CD4-positive, alpha-beta T cell (primary cell): ENCODE measurements at places on chromosomes 6 and 20. TPM values are rescaled to one million over a fixed set of nuclear protein-coding genes. Genes with fewer than 3 reads are reported as not detected.

Gene SPATA25
- total RNA-seq = 1.3 TPM

Gene SLC17A1
- not detected for total RNA-seq

Gene TNF
- 34.2 TPM for total RNA-seq

Gene TPD52L1
- total RNA-seq = not detected

Gene HLA-C
- total RNA-seq = 1,996 TPM

Gene ZBP1
- total RNA-seq = 40.1 TPM

Gene PLG
- not detected for total RNA-seq

Gene SLC22A16
- not detected for total RNA-seq

Gene HSPA1B
- total RNA-seq = 8.3 TPM

Gene CASP8AP2
- total RNA-seq = 20.0 TPM

Gene DEFB124
- not detected for total RNA-seq

Gene HLA-DOA
- 6.1 TPM for total RNA-seq

Gene EFCAB8
- 0.81 TPM for total RNA-seq

GRCh38 chr6:133985970-133986369 lies 32.9 kb downstream of the TBPL1 start:
- peak; percentile 13 for DNase-seq

- DNase-seq = peak; percentile 67
Measured at GRCh38 chr20:35269055-35269781, 8.7 kb downstream of the MMP24OS start.

DNA sequence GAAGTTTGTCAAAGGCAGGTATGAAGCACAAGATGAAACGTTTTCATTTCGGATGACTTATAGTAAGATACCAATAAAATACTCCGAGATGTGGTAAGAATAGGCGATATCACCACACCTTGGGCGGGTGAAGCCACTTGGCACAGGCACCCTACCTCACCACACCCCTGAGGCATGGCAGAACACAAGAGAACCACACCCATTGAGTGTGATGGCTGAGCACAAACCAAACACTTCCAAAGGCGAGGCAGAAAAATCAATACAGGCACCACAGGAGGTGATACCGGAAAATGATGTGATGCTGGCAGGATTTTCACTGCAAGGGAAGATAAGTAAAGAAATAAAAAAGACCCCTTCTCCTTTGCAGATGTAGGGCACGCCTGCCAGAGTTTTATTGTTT lies 332.9 kb upstream of the PRDM1 start:
- DNase-seq = no peak

DNA sequence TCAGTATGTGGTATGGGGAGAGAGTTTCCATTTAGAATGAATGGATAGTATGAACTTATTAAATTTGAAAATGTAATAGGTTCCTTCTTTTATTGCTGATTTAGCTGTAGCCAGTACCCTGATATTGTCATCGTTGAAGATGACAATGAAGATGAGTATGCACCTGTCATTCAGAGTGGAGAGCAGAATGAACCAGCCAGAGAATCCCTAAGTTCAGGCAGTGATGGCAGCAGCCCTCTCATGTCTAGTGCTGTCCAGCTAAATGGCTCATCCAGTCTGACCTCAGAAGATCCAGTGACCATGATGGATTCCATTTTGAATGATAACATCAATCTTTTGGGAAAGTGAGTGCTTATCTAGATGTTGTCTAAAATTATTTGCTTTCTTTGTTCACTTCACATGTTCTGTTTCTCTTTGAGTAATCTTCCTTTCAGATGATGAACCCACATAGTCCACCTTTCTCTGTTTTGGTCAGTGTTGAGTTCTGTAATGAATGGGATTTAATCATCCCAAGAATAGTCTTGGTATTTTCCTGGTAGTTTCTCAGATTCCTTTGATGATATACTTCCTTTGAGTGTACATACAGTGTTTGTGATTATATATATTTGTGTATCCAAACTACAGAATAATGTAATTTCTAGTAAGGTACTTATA lies 23.3 kb downstream of the HSF2 start:
- DNase-seq = no peak

GRCh38 chr6:167825332-167826229 lies 1.1 kb upstream of the AFDN start:
- no peak for DNase-seq

DNA sequence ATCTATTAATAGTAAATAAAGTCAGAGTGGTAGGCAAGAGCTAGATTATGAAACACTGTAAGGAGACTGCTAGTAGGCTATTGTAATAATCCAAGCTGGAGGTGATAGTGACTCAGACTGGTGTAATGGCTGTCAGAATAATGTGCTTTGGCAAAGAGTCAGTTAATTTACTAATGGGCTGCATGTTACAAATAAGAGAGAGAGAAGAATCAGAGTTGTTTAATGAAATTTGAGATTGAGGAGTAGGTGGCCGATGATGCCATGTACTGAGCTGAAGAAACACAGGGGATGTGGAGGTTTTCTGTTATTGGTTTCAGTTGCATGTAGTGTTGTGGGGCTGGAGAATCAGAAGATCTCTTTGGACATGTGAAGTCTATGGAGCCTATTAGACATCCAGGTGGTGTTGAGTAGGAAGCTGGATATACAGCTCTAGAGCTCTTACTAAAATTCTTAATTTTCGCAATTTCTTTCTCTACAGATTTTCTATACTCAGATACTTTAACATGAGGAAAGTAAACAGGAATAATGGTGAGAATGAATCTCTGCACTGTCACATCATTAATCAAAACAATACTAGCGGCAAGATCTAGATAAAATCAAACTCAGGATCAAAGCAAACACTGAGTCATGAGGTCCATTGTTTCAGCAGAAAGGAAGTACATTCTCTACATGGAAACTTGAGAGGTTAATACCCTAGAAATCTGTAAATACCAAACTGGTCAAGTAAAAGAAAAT lies 167.7 kb downstream of the SIM1 start:
- DNase-seq = no peak

- DNase-seq = no peak
Measured at GRCh38 chr20:32050324-32050841, 1.7 kb upstream of the HCK start.

GRCh38 chr6:86357877-86358276 lies 579.5 kb upstream of the HTR1E start:
- no peak for DNase-seq

GRCh38 chr20:56423211-56423610 lies 11.2 kb downstream of the CASS4 start:
- no peak for DNase-seq

- DNase-seq = no peak
Measured at GRCh38 chr20:10701607-10702006, 27.8 kb upstream of the JAG1 start.

DNA sequence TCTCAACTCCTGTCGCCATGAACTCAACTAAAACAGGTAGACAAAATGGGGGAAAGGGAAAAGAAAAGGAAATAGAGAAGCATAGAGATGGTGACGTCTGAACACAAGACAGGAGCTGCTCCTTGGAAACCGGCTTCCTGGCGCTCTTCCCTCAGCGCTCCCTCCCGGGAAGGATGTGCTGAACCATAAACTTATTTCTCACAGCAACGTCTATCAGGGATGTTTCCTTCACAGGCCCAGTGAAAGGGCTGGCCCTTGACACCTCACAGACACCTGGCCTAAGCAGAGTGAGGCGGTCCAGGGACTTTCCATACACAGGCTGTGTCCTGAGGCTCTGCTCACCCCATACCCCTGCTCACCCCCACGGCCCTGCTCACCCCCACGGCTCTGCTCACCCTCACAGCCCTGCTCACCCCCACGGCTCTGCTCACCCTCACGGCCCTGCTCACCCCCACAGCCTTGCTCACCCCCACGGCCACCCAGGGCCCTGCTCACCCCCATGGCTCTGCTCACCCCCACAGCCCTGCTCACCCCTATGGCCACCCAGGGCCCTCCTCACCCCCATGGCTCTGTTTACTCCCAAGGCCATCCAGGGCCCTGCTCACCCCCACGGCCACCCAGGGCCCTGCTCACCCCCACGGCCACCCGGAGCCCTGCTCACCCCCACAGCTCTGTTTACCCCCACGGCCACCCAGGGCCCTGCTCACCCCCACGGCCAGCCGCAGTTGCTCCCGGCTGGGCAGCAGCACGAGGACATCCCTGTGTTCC lies 653 bp downstream of the FRMD1 start:
- no peak for DNase-seq

DNA sequence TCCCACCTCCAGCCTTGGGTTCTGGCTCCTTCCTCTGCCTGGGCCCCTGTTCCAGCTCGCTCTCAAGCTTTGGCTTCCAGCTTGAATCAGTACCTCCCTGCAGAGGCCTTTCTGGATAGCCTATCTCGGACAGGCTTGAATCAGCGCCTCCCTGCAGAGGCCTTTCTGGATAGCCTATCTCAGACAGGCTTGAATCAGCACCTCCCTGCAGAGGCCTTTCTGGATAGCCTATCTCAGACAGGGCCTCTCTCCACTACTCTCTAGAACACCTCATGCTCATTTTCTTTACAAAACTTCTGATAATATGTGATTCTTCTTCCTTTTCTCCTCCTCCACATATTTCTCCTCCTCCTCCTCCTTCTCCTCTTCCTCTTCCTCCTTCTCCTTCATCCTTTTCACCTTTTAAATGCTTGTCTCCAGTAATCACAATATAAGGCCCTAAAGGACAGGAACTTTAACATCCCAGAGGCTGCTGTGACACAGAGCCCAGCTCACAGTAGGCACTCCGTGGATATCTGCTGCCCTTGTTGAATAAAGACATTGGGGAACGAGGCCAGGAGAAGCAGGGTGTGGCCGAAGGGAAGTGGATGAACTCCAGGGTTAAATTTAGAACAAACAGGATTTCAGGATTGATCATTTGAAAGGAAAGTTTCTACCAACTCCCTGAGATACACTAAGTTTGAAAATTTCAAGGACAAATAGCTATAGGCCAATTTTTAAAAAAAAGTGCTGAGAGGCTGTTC lies 9.3 kb upstream of the RPS6KA2 start:
- DNase-seq = no peak

DNA sequence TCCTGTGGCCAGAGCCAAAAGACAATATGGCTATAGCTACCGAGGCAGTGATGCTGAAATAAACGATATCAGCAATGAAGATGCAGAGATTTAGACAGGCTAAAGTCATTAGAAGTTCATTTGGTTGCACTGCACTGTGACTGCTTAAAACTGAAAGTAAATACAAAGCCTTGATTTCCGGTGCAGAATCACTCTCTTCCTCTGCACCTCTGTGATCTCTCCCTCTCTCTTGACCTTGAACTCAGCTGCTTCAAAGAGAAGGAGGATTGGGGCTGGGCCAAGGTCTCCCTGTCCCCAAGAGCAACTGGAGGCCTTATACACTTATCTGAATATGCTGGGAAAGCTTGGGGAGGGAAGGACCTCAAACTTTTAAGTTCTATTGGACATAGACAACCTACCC lies 34.6 kb upstream of the SPACA1 start:
- no peak for DNase-seq

- DNase-seq = no peak
Measured at GRCh38 chr20:22243067-22243466, 341.3 kb downstream of the FOXA2 start.

DNA sequence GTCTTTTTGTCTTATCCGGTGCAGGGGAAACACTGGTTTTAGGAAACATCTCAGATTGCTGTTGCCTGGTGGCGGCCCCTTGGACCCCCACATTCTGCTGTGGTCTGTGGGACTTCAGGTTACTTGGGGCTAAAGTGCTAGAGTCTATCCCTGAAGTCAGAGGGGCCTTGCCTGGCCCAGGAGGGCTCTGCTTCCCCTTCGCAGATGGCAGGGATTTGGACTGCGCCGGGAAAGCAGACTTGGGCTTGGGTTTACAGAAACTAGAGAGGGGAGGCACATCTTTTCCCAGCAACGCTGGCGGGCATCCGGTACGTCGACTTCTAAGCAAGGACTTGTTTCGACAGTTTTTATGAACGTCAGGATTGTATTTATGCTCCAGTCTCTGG lies 17.5 kb downstream of the ZNF217 start:
- no peak for DNase-seq

DNA sequence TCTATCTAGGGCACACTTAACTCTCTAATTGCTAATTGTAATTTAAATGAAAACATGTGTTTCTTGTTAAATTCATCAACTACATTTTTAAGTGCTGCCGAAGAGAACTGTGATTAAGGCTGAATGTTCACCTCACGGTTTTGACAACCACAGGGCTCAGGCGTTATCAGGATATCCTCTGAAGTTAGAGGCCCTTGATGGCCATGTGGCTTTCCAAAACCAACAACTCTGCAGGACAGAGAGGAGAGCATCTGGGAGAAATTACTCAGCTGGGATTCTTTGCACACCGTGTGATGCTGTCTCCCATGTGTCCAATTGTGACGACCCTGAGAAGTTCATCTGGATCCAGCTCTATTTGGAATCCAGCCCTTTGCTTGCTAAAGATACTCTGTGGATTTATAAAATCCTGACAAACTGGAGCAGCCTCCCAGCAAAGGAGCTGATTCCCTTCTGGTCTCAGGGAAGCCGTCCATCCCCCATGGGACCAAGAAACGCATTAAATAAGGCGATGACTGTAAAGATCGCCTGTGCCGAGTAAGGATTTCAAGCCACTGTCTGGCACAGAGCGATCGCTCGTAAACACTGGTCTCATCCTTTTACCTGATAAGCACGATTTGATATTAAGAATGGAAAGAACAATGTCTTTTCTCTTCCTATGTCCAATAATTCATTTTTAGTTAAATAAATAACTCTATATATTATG lies 401.1 kb downstream of the CD83 start:
- DNase-seq = no peak

GRCh38 chr6:17503051-17503450 lies 97.1 kb upstream of the FAM8A1 start:
- no peak for DNase-seq

DNA sequence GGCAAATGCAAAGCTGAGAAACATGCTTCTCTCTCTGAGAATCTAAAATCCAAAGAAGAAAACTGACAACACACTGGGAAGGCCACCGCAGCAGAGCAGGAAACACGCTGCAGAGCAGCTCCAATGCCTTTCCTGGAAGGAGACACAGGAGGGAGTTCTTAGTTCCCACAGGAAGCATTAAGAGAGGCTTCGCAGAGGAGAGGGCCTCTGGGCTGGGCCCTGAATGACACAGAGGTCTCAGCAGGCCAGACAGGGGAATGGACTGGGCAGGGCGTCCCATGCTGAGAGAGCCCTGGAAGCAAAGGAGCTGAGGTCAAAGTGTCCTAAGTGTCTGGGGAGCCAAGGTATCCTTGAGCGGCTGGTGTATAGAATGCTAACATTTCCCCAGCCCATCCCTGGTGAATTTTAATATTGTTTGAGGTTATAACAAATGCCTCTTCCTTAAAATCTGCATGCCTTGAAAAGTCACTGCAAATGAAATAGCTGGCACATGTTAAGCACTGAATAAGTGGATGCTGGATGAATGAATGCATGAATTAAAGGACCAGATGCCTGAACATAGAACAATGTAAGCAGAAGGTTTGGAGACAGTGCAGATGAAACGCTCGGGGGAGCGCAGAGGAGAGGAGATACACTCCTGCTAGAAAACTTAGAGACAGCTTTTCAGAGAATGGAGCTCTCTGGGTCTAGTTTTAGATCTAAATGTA lies 110.0 kb upstream of the SYNDIG1 start:
- no peak for DNase-seq

GRCh38 chr6:157552081-157552747 lies 171.2 kb downstream of the ZDHHC14 start:
- DNase-seq = no peak

- no peak for DNase-seq
Measured at GRCh38 chr6:20688710-20689500, 154.6 kb downstream of the CDKAL1 start.

- no peak for DNase-seq
Measured at GRCh38 chr6:8113131-8113654, 10.8 kb upstream of the EEF1E1 start.

- no peak for DNase-seq
Measured at GRCh38 chr20:19314621-19315020, 102.2 kb downstream of the SLC24A3 start.
